ENCODE measurements at places on chromosomes 5 and 9. TPM values are rescaled to one million over a fixed set of nuclear protein-coding genes. Genes with fewer than 3 reads are reported as not detected.
A peak's percentile ranks its signal among the peaks of the same experiment; 100 is the strongest.

DNA sequence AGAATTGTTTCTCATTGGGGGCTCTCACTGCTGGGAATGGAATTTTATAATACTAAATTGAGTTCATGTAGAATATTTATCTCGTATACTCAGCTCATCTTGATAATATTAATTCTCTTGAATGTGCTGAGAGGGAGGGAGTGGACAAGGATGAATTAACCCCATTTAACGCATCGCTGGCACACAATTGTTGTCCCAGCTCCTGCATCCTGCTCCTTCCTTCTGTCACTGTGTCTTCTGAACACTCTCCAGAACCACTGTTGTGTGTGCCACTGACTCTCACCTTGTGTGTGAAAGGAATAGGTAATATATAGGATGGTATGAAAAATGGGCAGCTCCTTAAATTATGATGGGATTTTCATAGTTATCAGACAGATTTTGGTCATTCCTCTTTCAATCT lies 267.3 kb downstream of the MTRR start:
- no peak for ATAC-seq

SREK1IP1 gene
- 9.8 TPM for total RNA-seq

RIC1 gene
- total RNA-seq = 60.5 TPM

- ATAC-seq = no peak
Observed at GRCh38 chr9:126149661-126150060, 177.0 kb upstream of the MVB12B start.

SEC24A gene
- total RNA-seq = 18.3 TPM

GRCh38 chr9:107118863-107119624 lies 164.0 kb upstream of the RAD23B start:
- no peak for ATAC-seq

DNA sequence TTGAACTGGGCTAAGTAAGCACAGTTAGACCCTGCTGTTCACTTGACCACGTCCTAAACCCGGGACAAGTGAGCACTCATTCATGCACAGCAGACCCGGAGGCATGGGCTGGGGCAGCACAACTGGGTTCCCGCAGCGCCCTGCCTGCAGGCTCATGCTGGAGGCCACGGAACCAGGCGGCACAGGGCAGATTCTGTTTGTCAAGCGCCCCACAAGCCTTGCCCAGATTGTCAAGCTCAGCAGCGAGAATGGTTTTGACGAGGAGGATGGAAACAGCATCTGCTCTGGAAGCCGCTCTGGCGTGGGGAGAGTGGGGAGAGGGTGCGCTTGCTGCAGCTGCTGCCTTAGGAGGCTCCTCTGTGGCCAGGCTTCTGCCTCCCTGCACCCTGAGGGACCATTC lies 32.7 kb downstream of the PRRT1B start:
- no peak for ATAC-seq

DNA sequence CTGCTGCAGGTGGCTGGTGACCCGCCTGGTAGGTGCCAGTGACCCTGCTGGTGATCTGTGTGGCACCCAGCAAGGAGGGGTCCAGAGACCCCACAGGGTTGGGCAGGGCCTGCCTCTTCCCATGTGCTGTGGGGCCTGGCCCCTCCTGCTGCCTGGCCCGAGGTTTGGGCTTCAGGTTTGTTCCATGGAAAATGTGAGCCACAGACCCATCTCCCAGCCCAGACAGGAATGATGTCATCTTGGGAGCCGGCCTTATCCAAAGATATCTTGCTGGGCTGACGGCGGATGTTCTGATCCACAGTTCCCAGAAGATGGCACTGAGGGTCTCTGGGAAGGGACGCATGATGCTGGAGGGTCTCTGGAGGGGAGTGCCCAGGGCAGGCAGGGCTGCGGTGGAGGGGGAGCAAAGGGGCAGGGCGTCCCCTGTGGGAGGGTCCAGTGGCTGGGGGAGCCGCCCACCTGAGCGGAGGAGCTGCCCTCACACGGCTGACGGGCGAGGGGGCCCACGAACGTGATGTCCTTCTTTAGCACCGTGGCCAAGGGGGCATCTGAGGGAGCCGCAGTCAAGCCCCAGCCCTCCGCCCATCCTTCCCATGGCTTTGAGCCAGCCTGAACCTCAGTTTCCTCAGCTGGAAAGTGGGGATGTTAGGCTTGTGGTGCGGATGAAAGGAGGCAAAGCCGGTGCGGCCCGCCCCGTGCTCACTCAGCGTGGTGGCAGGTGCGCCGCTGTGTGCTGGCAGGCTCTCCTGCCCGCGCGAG lies 68.1 kb downstream of the COL5A1 start:
- peak; percentile 68 for ATAC-seq

GRCh38 chr5:61162832-61163567 lies 732 bp upstream of the SMIM15 start:
- peak; percentile 37 for ATAC-seq

DNA sequence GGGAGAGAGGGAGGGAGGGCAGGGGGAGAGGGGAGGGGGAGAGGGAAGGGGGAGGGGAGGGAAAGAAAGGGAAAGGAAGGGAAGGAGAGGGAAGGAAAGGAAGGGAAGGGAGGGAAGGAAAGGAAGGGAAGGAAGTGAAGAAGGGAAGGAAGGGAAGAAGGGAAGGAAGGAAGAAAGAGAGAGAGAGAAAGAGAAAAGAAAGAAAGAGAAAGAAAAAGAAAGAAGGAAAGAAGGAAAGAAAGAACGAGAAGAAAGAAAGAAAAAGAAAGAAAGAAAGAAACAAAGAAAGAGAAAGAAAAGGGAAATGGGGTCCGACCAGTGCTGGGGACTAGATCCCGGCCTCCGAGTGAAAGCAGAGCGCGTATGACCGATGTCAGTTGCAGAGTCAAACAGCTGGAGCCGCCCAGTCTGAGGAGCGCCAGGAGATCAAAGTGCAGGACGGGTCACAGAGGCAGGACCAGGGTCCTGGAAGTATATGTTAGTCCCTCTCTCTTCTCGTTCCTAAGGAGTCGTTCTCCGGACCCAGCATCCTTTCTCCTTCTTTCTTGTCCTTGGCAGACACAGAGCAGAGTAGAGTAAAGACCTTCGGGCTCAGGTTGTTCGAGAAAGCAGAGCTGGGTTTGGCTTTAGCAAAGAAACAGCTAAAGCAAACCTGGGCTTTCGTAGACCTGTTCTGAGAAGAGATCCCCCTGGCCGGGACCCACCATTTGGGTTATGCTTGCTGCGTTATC lies 305.4 kb upstream of the MSX2 start:
- peak; percentile 7 for ATAC-seq

DNA sequence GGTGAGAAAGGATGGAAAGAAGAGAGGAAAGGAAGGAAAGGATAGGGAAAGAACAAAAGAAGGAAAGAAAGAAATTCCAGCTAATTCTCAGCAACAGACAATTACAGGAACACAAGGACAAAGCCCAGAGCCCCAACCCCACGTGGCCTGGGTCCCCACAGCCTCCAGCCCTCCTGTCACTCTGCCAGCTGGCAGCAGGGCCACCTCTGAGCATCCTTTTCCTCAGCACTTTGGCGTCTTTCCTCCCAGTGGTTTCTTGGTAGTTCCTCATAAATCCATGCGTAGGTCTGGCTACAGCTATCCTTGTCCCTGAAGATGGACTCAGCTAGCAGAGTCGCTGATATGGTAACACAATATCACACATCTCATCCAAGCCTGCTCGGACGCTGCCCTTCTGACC lies 28.3 kb downstream of the ADAMTS2 start:
- no peak for ATAC-seq

ROPN1L gene
- 1.1 TPM for total RNA-seq

- ATAC-seq = no peak
Observed at GRCh38 chr5:116440457-116441001, 134.1 kb downstream of the SEMA6A start.

GRCh38 chr9:3240656-3241268 lies 285.0 kb downstream of the RFX3 start:
- peak; percentile 61 for ATAC-seq

TRMT10B gene
- total RNA-seq = 6.5 TPM

PLAC8L1 gene
- 1.2 TPM for total RNA-seq

AK1 gene
- total RNA-seq = 46.7 TPM

GRCh38 chr5:62920856-62921255 lies 342.2 kb downstream of the LRRC70 start:
- ATAC-seq = no peak

DNA sequence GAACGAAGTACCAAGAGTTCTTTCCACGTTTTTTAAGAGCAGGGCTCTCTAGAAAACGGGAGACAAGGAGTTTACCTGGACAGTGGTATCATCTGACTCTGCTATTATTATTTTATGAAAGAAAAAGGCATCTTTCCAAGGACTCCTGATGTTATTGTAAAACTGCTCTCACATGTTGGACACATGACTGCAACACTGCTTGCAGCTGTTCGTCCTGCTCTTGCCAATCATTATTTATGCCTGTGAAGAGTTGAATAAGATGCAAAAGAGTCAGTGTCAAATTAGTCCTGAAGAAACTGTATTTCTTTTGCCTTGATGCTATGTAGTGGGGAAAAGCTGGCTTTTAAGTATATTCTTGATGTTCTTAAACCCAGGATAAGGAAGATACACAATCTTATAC lies 284.5 kb upstream of the PTGER4 start:
- ATAC-seq = no peak

GRCh38 chr5:16600397-16600796 lies 16.4 kb downstream of the RETREG1 start:
- no peak for ATAC-seq

- ATAC-seq = no peak
Observed at GRCh38 chr5:115657125-115657880, 31.5 kb upstream of the TMED7 start.

KIF20A gene
- 2.0 TPM for total RNA-seq

DNA sequence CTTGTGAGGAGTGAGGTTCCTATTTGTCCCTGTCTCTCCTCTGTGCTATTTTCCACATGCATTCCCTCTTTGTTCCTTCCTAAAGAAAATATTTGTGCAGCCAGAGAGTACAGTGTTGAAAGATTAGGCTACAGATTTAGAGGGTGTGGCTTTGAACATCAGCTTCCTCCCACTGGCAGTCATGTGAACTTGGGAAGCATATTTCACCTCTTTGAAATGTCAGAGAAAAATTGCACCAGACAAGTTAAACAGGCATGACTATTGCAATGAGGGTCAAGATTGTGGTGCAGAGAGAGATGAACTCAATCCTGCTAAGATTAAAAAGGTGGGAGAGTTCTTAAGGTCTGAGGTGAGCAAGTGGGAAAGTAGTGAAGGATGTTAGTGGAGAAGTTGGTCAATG lies 641.0 kb downstream of the DNAH5 start:
- ATAC-seq = no peak

DNA sequence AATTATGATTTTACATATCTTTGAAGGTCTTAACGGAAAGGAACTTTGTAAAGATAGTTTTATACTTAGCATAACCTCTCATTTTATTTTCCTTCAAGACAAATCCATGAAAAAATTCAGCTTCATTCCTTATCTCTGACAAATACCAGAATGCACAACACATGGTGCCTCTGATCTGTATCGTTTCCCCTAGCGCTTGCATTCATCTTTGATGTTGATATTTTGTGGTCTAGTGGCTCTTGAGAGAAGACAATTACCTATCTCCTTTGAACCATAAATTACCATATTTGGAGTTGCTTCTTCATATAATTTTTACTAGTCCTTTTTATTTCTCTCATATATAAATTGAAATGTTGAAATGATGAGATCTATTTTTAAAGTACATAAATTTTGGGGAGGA lies 551.3 kb downstream of the PDE4D start:
- ATAC-seq = no peak

NOL6 gene
- total RNA-seq = 14.6 TPM

GRCh38 chr5:169011009-169011408 lies 289.9 kb downstream of the SLIT3 start:
- ATAC-seq = no peak

FOXD4L5 gene
- not detected for total RNA-seq

DNA sequence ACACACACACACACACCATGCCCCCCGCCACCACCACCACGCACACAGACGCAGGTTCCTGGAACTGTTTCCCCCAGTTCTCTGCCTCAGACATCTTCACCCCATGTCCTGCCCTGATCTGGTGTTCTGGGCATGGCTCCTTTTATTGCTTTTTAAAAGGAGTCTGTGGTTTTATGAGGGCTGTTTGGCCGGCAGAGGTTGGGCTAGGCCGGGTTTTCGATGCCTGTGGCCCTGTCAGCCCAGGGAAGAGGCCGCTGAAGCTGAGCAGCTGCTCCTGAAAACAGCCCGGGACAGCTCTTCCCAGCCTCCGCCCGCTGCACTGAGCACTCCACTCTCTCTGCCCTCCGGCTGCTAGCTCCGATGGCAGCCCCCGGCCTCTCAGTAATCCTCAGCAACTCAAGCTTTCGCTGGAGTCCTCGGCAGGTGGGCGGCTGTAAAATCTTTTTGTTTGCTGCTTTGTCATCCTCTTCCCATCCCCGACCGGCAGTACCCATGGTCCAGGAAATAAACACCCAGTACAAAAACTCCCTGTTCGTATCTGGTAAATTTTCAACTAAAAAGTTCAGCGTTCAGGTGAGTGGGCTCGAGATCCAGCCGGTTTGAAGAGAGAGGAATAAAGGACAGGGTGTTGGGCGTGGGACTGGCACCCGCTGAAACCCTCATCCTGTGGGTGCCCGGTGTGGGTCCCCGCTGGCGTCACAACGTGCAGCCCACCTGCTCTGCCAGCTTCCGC lies 103.0 kb upstream of the ERCC6L2 start:
- ATAC-seq = peak; percentile 75

CAMK2A gene
- 6.9 TPM for total RNA-seq

DNA sequence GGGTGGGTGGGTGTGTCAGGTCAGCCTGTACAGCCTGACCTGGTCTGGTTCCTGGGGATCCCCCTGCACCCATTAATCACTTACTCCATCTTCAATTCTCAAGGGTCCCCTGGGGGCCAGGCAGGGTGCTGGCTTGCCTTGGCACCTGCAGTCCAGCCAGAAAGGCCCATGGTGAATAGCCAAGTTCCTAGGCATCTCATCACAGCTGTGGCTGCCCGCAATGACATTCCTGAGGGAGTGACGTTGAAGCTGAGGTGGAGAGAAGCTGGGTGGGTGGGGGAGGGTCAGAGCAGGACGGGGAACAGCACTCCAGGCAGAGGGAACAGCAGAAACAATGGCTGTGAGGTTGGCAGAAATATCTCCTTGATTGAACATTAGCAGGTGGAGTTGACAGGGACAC lies 10.6 kb downstream of the HMCN2 start:
- no peak for ATAC-seq

TRIM23 gene
- total RNA-seq = 17.0 TPM

WHRN gene
- 8.4 TPM for total RNA-seq

DNA sequence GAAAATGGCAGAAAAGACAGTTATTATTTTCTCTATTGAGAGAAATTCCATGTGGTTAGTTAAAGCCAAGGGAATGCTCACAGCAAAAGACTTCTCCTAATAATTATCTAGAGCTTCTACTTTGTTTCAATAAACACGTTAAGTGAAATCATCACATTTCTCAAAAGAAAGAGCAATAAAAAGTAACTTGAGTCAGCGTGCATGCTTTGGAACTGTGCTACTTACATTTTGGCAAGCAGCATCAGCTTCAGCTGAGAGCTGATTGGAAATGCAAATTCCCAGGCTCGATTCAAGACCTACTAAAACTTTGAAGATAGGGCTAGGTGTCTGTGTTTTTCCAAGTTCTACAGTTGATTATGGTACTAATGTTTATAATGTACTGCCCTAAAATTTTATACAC lies 132.1 kb downstream of the CDH18 start:
- no peak for ATAC-seq

All from gastroesophageal sphincter (tissue), 4 donors.